ENCODE measurements at places on chromosomes 11 and 22.

GRCh38 chr11:47062736-47063135 is 113.9 kb downstream of the ARFGAP2 start:
- DNase-seq = no peak

GRCh38 chr22:21791635-21792625 is 56.3 kb upstream of the YPEL1 start:
- DNase-seq = no peak

GRCh38 chr22:32473388-32473952 is 1.1 kb upstream of the FBXO7 start:
- DNase-seq = peak; percentile 29

DNA sequence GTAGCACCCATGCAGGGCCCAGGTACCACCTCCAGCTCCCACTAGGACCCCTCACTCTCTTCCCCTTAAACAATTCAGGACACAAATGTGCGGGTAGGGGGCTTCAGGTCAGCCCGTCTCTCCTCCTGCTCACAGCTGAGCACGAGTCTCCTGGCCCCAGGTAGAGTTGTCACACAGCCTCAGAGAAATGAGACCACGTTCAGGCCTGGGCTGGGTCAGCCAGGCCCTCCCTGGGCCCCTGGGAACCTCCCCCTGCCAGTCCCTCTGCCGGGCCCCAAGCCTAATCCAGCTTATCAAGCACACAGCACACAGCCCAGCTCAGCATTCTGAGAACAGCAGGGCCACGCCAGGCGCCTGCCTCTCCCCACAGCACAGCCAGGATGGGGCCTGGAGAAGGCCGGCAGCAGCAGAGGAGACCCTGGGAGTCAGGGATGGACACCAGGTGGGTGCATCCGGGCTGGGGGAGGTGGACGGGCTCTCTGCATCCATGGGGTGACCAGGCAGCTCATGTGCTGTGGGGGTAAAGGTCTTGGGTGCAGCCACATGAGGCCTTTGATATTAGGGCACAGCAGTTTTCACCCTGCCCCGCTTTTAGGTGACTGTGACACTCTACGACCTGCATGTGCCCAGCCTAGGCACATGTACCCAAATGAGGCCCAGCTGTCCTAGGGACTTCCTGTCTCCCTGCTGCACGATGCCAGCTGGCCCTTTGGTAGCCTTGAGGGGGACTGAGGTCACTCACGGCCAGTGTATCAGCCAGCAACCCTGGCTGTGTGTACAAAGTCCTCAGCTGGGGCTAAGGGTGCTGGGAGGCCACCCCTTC is 87.0 kb downstream of the MORC2 start:
- DNase-seq = no peak

DNA sequence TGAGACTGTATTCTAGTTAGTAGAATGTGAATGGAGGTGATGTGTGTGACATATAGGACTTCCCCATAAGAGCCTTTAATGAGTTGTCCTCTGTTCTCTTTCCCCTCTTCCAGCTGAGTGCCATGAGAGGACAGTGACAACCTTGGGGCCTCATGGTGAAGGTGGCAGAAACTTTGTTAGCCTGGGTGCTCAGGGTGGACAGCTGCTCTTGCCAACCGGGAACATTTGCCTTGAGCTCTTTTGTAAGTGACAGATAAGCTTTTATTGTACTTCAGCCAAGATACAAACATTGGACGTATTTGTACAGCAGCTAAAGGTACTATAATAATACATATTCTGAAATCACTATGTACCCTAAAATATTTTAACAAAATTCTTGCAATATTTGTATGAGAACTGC is 33.0 kb upstream of the PLET1 start:
- DNase-seq = no peak

- DNase-seq = no peak
Measured at GRCh38 chr22:24775769-24776492, 1.4 kb upstream of the PIWIL3 start.

GRCh38 chr22:27378311-27378800 is 423.2 kb downstream of the MN1 start:
- no peak for DNase-seq

- no peak for DNase-seq
Measured at GRCh38 chr11:126890561-126890960, 110.0 kb downstream of the KIRREL3 start.

DNA sequence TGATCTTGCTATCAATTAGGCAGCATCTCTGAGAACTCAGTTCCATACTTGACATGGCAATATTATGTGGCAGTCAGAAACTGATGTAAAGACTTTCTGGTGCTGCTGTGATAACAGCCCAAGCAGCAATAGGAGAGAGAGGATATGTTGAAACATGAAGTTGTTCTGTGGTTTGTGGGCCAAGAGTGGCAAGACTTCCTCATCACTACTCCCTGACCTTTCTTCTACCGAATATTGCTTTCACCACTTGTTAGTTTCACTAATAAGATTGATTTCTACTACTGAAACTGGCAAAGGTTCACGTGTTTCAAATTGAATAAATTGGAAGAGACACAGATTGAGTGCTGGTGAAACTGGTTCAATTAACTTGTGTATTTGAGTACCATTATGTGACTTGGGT is 852.6 kb upstream of the RAG2 start:
- DNase-seq = peak; percentile 33

DNA sequence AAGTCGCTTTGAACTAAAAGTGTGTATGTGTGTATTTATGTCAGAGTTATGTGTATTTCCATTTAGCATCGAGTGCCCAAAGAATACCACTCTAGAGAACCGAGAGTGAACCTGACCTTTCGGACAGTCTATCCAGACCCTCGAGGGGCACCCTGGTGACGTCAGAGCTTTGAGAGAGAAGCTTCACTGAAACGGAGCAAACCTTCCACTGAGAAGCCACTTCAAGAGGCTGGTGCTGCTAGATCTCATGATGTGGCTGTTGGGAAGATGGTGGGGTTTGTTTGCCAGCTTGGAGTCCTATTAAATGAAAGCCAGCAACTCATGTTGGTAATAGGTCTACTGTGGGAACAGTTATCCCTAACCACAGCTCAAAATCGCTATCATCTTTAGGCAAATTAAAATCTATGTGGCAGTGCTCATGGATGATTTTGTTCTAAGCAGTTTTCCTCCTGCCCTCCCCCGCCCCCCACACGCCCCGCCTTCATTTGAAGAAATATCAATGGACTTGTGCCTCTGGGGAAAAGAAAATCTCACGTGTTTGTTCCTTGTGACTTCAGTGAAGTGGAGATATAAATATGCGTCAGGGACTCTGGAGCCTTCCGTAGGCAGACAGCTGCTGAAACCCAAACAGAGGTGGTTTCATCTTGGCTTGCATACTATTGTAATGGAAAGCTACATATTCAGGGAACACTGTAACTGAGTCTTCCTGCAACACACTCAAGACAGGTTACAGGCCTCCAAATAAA is 22.4 kb upstream of the C11orf96 start:
- no peak for DNase-seq

- no peak for DNase-seq
Measured at GRCh38 chr22:36971341-36972125, 47.7 kb downstream of the TST start.

- DNase-seq = no peak
Measured at GRCh38 chr11:91248199-91248807, 976.3 kb upstream of the FAT3 start.

GRCh38 chr11:102981324-102981910 is 25.9 kb upstream of the MMP13 start:
- no peak for DNase-seq
